ENCODE measurements at places on chromosomes 16 and 17. TPM values are rescaled to one million over a fixed set of nuclear protein-coding genes. Genes with fewer than 3 reads are reported as not detected.

Gene PKMYT1
- polyA plus RNA-seq, result not detected

Gene NPIPB6
- 0.12 TPM for polyA plus RNA-seq

Gene PERCC1
- not detected for polyA plus RNA-seq

Gene GSG1L2
- not detected for polyA plus RNA-seq

Gene NPIPA2
- not detected for polyA plus RNA-seq

Gene HAS3
- 0.35 TPM for polyA plus RNA-seq

Gene SOST
- polyA plus RNA-seq, result 0.10 TPM

Gene DPEP3
- not detected for polyA plus RNA-seq

Gene SNAI3
- polyA plus RNA-seq, result 11.7 TPM

Gene PLK1
- 1.2 TPM for polyA plus RNA-seq

Gene PPY
- polyA plus RNA-seq, result not detected

Gene PIRT
- not detected for polyA plus RNA-seq

Gene KARS1
- 205 TPM for polyA plus RNA-seq

DNA sequence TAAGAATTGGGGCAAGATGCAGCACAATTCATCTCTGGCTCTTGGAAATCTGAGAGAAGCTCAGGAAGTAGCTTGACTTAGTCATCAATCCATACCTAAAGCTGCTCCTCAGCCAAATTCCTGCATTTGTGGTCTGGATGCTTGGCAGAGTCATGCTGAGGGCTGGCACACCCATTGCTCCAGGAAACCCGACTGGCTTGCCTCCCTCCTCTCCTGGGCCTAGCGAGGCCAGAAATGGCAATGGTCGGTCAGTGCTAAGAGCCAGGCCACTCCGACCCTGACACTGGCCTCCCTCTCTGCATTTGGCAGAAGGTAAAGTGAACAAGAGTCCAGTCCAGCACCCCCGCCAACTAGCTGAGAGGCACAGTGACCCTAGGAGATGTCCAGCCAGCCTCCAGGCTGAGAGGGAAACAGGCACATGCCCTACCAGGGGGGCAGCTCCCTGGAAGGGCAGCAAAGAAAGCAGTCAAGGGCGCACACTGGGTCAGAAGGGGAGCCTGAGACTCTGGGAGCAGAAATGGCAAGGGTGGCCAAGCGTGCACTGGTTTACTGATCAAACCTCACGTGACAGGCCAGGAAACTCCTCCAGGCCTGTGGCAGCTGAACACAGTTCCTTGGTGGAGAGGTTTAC, 10.0 kb downstream of the POLDIP2 start:
- no peak overlapping the region for H3K4me3 ChIP-seq
- no peak for DNase-seq
- H3K36me3 ChIP-seq, result peaks cover 20% of the 10 kb centered on the region
- no peaks in the 10 kb centered on the region for H3K27me3 ChIP-seq
- H3K4me1 ChIP-seq, result no peaks in the 10 kb centered on the region

DNA sequence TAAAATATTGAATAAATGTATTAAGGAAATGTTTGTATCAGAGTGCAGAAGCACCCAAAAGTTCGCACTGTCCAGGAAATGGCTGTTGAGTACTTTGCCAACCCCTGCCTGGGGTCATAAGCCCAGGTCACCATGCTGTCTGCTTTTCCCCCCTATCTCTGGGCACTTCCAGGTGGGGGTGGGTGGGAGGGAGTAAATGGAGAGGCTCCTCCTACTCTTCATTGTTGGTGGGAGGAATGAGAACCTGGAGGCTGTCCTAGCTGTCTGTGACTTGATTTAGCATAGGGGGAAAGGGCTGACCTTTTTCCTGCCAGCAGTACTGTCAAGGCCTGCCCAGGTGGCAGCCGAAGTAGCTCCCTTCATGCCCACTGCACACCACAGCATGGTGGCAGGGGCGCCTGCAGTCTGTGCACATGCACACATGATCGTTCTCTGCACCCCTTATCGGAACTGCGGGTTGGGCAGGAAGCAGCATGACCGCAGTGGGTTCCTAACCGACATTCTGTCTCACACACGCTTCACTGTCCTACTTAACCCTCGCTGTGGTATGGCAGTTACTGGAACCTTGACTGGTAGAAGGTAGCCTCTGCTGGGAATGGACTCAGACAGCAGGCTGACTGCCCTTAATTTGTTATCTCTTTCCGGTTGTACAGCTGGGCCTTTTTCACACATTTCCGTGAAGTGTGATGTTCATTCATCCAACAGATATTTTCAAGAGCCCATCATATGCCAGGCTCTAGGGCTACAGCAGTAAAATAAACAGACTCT, 41.5 kb downstream of the LDHD start:
- peak; percentile 91 for DNase-seq
- peaks cover 25% of the 10 kb centered on the region for H3K27me3 ChIP-seq
- peak overlapping the region; percentile 72 for H3K27ac ChIP-seq
- no peaks in the 10 kb centered on the region for H3K36me3 ChIP-seq

DNA sequence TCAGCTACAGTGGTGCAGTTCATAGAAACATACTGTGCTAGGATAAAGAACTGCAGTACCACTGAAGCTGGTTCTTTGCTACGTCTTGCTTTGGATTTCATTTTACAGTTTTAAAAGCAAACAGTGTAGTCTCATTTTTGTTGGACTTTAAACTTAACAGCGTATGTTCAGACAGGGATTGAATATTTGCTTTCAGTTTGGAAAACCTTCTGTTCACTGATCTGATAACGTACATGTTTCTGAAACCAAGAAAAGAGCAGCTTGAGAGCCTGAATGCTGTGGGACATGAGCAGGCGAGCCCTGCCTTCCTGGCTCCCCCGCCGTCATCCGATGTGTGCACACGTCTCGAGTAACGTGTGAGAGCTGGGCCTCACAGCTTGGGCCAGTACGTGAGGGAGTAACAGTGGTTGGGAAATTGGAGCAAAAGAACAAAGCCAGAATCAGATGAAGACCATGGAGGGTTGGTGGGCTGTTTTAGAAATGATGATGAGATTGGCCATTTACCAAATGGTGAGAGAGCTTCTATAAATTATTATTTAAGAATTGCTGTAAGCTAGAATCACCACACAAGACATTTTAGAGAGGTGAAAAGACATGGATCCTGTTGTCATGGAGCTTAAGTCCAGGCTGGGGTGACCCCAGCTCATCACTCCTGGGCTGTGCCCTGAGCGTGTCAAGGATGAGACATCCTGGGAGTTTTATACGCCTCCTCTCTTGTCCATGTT, 20.8 kb upstream of the CLEC18C start:
- peaks cover 37% of the 10 kb centered on the region for H3K36me3 ChIP-seq
- no peaks in the 10 kb centered on the region for H3K27me3 ChIP-seq
- no peak for DNase-seq
- H3K4me3 ChIP-seq, result no peak overlapping the region
- H3K4me1 ChIP-seq, result peaks cover 8% of the 10 kb centered on the region
- H3K27ac ChIP-seq, result no peak overlapping the region

- H3K36me3 ChIP-seq, result peaks cover 2% of the 10 kb centered on the region
- H3K27ac ChIP-seq, result no peak overlapping the region
- H3K4me3 ChIP-seq, result no peak overlapping the region
- no peak for DNase-seq
- no peaks in the 10 kb centered on the region for H3K27me3 ChIP-seq
- H3K4me1 ChIP-seq, result peaks cover 21% of the 10 kb centered on the region
Measured at GRCh38 chr17:30391534-30391933, 12.8 kb downstream of the CPD start.

DNA sequence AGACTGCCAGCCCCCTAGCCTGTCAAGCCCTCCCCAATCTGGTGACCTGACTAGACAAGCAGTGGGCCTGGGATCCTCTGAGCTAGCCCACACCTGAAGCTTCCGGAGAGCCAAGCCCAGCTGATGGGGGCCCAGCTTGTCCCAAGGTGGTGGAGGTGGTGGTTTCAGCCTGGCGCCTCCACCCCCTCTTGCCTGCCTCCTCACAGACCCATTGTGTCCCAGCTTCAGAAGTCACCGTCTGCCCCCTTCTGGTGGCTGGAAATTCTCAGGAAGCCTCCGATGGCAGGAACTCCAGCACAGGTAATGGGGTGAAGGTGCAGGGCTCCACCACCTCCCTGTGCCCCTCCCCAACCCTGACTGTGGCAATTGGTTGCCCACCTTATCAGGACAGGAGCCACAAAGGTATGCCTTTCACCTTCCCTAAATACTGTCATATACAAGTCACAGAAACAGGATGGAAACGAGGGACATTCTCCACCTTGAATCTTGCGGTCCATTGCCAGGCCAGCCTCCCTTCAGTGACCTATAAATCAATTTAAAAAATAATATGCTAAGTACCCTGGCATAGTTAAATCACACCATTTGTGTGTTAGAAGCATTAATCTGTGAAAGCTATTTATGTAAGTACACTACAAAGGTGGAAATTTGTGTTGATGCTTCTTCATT, 66.0 kb upstream of the ZNF423 start:
- peak; percentile 6 for DNase-seq
- no peak overlapping the region for H3K4me3 ChIP-seq
- H3K36me3 ChIP-seq, result no peaks in the 10 kb centered on the region
- H3K27ac ChIP-seq, result no peak overlapping the region
- H3K4me1 ChIP-seq, result no peaks in the 10 kb centered on the region

- H3K27ac ChIP-seq, result no peak overlapping the region
- H3K4me1 ChIP-seq, result no peaks in the 10 kb centered on the region
- no peak for DNase-seq
- no peaks in the 10 kb centered on the region for H3K36me3 ChIP-seq
Measured at GRCh38 chr17:61260071-61260797, 139.4 kb upstream of the TBX2 start.

GRCh38 chr17:55402374-55402773, 19.3 kb downstream of the MMD start:
- peaks cover 30% of the 10 kb centered on the region for H3K36me3 ChIP-seq
- DNase-seq, result no peak
- H3K4me1 ChIP-seq, result no peaks in the 10 kb centered on the region
- H3K27me3 ChIP-seq, result no peaks in the 10 kb centered on the region

- H3K4me1 ChIP-seq, result peaks cover 37% of the 10 kb centered on the region
- H3K4me3 ChIP-seq, result peak overlapping the region; percentile 85
- H3K27ac ChIP-seq, result peak overlapping the region; percentile 80
- H3K27me3 ChIP-seq, result peaks cover 16% of the 10 kb centered on the region
- H3K36me3 ChIP-seq, result peaks cover 13% of the 10 kb centered on the region
- DNase-seq, result no peak
Measured at GRCh38 chr16:1960665-1961630, 1.6 kb downstream of the NDUFB10 start.

GRCh38 chr16:49632086-49632794, 223.7 kb downstream of the ZNF423 start:
- H3K27me3 ChIP-seq, result no peaks in the 10 kb centered on the region
- no peak overlapping the region for H3K4me3 ChIP-seq
- no peak overlapping the region for H3K27ac ChIP-seq

DNA sequence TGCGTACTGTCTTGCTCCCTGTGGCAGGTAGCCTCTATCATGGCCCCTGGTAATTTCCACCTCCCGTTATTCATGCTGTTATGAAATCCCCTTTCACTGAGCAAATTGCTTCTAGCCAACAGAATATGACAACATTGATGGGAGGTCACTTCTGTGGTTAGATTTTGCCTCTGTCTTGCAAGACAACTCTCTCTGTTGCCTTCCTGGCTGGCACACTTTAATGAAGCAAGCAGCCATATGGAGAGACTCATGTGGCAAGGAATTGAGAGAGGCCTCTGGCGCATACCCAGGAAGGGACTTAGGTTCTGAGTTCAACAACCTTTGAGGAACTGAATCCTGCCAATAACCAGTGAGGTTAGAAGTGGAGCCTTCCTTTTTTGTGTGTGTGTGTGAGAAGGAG, 51.8 kb upstream of the GPRC5B start:
- no peaks in the 10 kb centered on the region for H3K4me1 ChIP-seq
- no peak for DNase-seq
- no peak overlapping the region for H3K4me3 ChIP-seq
- H3K27ac ChIP-seq, result no peak overlapping the region
- H3K36me3 ChIP-seq, result no peaks in the 10 kb centered on the region
- peaks cover 2% of the 10 kb centered on the region for H3K27me3 ChIP-seq

DNA sequence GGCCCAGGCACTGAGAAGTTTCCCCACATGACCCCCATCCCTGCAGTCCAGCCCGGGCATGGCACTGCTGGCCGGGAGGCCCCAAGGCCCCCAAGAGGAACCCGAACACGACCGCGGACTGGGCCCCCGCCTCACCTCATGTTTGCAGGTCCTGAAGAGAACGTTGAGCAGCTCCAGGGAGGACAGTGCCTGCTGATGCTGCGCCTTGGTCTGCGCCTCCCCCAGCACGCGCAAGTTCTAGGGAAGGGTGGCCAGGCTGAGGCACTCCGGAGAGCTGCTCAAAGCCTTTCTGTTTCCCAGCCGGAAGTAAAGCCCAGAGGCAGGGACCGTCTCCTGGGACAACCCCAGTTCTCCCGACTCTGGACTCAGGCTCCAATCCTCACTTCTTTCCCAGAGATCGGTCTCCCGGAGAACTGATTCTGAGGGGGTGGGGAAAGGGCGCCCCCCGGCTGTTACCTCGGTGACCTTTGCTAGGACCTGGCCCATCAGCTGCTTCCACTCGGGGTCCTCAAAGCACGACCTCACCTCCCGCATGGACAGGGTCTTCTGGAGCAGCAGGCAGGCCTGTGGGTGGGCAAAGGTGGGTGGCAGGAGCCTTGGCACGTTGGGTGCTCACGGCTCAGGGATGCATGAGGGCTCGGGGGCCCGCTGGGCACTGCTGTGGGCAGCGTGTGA, 13.7 kb downstream of the MYBBP1A start:
- H3K27ac ChIP-seq, result no peak overlapping the region
- H3K4me1 ChIP-seq, result no peaks in the 10 kb centered on the region
- H3K4me3 ChIP-seq, result no peak overlapping the region
- H3K27me3 ChIP-seq, result no peaks in the 10 kb centered on the region

- no peak within 1 kb of the TSS for H3K27ac ChIP-seq
- H3K4me1 ChIP-seq, result no peaks in the 10 kb centered on the region
- no peak for DNase-seq
- H3K36me3 ChIP-seq, result no peaks in the 10 kb centered on the region
- H3K4me3 ChIP-seq, result no peak within 1 kb of the TSS
Measured at GRCh38 chr16:1918351-1919326, at the start of gene HS3ST6. Gene HS3ST6 (minus strand): TSS chr16:1918415. CDS start chr16:1918323, 92 bp downstream.

DNA sequence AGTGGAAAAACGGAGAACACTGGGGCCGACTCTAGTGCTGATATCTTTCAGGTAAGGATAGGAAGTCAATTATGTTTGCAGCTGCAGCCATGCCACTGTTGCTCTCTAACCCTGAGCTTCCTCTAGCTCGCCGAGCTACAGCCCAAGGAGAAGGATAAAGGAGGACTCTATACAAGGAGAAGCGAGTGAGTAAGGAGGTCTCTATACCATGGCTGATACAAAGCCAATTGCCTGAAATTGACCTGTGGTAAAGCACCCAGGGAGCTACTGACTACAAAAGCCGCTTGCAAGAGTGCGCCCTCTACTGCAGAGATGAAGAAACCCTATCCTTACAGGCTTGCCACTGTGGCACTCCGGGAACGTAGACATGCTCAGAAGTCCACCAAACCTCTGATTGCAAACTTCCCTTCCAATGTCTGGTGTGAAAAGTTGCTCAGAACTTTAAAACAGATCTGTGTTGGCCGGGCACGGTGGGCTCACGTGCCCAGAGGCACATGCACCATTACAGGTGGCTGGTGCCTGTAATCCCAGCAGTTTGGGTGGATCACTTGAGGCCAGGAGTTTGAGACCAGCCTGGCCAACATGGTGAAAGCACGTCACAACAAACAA, 10.8 kb upstream of the SLC46A1 start:
- peaks cover 4% of the 10 kb centered on the region for H3K4me1 ChIP-seq
- no peaks in the 10 kb centered on the region for H3K36me3 ChIP-seq
- no peak overlapping the region for H3K27ac ChIP-seq
- DNase-seq, result peak; percentile 26
- no peak overlapping the region for H3K4me3 ChIP-seq

- DNase-seq, result no peak
- H3K27ac ChIP-seq, result no peak overlapping the region
- peaks cover 5% of the 10 kb centered on the region for H3K27me3 ChIP-seq
- H3K4me3 ChIP-seq, result no peak overlapping the region
- H3K4me1 ChIP-seq, result no peaks in the 10 kb centered on the region
Measured at GRCh38 chr16:66444049-66444481, 17.0 kb downstream of the BEAN1 start.

- H3K4me1 ChIP-seq, result peaks cover 10% of the 10 kb centered on the region
- no peak overlapping the region for H3K4me3 ChIP-seq
- peaks cover 3% of the 10 kb centered on the region for H3K36me3 ChIP-seq
Measured at GRCh38 chr17:62572488-62572887, 55.0 kb upstream of the MRC2 start.
